ENCODE measurements at places on chromosomes 12 and 14.

DNA sequence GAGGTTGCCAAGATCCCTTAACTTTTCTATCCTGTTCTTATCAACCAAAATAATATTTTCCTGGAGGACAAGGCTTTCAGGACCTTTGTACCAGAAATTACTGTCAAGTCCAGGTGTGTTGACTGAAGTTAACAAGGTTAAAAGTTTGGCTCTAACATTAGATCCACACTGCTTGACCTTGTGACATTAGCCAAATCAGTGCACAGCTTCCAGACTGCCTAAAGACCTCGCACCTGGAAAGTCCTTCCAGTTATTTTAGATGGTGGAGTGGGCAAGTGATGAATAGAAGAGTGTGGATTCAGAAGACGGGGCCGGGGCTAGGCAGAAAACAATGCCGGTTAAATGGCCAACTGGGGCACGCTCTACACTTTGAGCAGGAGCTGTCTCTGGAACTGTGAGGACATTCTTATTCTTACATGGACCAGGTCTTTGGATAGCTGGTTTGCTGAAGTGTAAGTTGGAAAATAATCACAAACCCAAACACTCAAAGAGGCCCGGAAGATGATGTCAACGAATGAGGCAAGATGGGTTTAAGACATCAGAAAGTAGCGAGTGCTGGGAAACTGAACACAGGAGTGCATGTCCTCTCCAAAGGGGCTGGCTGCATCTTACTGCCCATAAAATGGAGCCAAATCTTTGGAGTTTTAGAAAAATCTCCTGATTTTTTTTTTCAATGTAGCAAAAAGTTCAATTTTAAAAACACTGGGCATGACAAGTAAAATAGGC is 56.3 kb downstream of the NIN start:
- no peak for DNase-seq

DNA sequence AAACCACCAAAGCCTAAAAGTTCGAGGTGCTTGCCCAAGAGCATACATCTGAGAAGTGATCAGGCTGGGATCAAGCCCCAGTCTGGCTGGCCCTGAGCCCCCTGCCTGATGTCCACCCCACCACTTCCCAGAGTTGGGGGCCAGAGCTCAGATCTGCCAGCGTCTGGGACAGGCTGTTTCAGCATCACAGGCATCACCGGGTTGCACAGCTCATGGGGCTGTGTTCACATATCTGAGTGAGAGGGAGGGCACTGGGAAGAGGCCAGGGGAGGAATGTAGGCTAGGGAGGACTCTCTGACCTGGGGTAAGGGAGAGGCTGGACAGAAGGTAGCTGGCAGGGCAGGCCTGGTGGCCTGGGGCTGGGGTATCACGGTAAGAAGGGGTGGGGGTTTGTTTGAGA is 6.0 kb downstream of the TGM1 start:
- DNase-seq, result no peak

DNA sequence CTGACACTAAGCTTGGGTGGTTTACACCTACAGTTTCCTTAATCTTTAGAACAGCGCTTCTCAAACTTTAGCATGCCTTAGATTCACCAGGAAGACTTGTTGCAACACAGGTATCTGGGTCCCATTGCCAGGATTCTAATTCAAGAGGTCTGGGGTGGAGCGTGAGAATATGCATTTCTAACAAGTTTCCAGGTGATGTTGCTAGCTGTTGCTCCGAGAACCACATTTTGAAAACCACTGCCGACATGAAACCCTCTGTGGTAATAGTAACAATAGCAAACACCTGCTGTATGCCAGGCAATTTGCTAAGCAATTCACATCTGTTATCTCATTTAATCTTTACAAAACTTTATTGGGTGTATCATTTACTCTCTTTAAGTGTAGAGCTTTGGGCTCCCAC is 58.6 kb downstream of the TRHDE start:
- DNase-seq, result no peak

DNA sequence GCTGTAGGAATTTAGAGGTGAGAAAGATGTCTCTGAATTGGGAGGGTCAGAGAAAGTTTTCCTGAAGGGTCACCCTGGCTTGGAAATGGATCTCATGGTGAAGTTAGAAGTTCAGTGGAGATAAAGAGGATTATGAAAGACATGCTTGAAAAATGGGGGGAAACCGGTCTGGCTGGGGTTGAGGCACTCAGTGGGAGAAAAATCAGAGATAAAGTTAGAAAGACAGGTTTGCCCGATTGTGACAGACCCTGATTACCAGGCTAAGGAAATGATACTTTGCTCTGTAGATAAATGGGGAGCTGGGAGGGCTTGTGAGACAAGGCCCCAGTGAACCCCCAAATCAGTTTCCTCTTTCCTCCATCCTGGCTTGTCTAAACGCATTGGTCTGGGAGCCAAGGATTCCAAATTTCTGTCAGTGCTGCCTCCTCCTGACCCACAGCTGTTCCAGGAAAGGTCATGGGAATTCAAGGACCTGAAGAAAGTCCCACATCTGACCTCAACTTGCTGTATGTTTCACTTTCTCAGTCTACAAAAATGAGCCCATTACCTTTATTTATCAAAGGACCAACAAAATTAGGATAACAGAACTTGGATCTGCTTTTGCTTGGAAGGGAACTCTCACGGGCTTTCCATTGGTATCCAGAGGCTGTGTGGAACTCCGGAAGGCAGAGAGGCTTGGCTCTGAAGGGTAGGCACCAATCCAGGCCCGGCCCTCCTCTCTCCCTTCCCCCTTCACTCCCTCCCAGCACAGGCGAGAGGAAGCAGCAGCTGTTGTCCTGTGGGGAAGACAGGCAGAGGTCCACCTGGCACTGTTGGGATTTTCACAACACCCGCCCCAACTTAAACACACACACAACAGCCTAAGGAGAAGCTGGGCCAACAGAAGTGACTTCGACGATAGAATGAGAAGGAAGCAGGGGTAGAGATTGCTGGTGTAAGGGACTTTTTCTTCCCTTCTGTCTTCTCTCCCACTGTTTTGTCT is 3.4 kb upstream of the RNASE7 start:
- DNase-seq, result no peak

DNA sequence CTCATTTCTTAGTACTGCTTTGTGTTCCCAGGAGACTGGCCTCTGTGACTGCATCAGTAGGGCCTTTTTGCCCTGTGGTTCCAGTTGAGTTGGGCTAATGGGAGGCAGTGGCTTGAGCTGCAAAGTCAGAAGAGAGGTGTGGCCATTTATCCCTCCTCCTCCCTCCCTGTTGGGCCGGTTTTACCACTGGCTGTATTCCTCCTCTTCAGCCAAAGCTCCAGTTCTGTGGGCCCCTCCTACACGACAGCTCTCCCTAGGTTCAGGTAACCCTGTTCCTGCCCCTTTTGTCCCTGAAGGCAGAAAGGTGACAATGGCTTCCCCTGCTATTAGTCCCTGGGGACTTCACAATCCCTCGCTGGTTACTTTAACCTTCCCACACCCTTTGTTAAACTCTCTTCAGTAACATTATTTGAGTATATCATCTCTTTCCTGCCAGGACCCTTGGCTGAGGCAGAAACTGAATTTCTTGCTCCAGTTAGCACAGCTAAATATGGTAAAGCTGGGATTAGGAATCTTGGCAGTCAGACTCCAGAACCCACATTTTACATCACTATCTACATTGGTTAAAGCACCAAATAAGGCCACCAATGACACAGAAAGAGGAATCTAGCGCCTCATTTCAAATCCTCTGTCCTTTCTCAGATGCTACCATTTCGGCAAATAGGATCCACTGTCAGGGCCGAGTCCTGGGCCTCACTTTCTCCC is 121.9 kb upstream of the SLC35F4 start:
- no peak for DNase-seq

GRCh38 chr12:108649126-108649525 is 15.4 kb upstream of the SELPLG start:
- DNase-seq, result no peak

DNA sequence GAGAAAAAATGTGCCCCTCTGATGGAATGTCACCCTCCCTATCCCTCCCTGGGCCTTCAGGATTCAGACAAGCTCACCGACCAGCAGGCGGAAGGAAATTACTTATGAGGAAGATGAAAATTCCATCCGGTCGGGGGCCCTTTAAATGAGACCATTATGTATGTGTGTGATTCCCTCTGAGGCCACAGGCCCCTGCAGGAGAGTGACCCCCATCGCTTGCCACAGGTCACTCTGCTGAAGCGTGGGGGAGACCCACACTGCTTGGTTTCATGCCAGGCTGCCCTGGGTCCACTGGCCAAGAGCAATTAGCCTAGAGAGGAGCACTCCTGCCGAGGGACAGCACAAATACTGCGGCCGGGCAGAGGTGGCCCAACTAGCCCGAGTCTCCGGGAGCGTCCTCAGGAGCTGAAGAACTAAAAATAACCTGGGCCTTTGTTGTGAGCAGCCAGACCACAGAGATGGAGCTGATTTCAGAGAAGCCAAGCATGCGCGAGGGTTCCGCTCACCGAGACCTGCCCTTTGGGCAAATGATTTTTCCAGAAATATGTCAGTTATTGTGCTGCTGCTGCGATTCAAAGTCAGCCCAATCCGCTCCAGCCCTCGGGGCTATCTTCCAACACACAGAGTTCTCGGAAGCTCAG is 276.4 kb downstream of the DPF3 start:
- no peak for DNase-seq

DNA sequence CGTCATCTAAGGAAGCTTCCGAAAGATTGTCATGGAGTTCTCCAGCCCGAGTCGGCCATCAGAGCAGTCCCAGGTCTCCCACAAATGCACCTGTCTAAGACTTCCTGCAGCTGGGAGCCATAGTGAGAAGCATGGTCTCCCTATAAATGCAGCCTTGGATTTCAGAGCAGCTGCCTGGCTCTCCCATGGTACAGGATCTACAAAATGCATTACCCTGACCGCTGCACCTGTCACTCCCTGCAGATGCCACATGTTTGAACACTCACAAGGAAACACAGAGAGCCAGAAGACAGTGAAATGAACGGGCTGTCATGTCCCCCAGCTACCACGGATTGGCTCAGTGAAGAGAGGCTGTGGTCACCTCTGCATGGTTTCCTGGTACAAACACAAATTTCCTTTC is 702.7 kb downstream of the MED13L start:
- DNase-seq, result no peak

DNA sequence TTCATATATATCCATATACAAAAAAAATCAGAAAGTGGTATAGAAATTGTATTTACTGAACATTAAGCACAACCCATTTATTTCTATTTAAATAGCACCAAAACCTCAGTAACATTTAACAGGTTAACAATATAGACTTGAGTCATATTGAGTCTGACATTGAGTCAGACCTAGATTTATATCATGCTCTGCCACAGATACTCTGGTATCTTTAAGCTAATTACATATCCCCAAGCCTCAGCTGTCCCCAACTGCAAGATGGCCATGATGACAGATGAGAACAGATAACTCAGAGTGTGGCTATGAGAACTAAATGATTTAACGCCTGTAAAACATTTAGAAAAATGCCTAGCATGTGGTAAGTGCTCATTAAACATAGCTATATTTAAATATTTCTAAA is 40.3 kb downstream of the IFNG start:
- no peak for DNase-seq

GRCh38 chr14:99685596-99685995 is 1.5 kb downstream of the CYP46A1 start:
- DNase-seq, result no peak

- no peak for DNase-seq
These were observed 69.1 kb upstream of the SSTR1 start for GRCh38 chr14:38138473-38139138.

DNA sequence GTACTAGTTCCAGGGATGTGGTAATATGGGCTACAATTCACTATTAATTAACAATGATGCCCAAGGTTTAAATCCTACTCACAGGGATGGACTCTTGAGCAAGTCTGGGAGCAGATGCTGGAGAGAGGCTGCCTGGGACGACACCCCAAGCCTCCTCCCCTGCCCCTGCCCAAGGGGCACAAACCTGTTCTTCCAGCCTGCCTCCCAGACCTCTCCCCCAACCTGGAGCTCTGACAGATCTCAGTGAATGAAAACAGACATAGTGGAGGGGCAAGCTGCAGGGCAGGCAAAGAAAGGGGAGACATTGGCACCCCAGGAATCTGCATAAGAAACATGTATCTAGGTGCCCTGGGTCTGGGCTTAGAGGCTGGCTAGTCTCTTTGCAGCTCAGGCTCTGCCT is 5.8 kb downstream of the KDM2B start:
- DNase-seq, result no peak
